Cardiac septum (tissue), 1 donor: ENCODE measurements at places on chromosomes 4 and X. TPM values are rescaled to one million over a fixed set of nuclear protein-coding genes. Genes with fewer than 3 reads are reported as not detected.

The AREG gene
- 7.8 TPM for total RNA-seq

DNA sequence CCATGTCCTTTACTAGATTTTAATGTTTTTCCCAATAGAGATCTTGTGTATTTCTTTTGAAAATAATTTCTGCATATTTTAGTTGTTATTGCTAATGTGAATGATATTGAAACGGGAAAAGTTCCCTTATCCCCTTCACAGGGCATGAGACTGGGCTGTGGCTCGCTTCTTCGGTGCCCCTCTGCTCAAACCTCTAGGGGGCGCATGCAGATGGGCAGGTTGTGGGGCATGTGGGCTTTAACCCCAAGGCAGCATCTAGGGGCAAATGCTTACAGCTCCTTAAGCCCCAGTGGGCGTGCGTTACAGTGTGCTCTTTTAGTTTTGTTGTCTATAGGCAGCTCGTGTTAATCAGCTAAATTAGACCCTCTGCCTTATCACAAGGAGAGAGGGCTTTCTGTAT is 194.7 kb downstream of the OPHN1 start:
- no peak for DNase-seq

- DNase-seq, result no peak
Observed at GRCh38 chr4:161881370-161881769, 282.4 kb downstream of the FSTL5 start.

DNA sequence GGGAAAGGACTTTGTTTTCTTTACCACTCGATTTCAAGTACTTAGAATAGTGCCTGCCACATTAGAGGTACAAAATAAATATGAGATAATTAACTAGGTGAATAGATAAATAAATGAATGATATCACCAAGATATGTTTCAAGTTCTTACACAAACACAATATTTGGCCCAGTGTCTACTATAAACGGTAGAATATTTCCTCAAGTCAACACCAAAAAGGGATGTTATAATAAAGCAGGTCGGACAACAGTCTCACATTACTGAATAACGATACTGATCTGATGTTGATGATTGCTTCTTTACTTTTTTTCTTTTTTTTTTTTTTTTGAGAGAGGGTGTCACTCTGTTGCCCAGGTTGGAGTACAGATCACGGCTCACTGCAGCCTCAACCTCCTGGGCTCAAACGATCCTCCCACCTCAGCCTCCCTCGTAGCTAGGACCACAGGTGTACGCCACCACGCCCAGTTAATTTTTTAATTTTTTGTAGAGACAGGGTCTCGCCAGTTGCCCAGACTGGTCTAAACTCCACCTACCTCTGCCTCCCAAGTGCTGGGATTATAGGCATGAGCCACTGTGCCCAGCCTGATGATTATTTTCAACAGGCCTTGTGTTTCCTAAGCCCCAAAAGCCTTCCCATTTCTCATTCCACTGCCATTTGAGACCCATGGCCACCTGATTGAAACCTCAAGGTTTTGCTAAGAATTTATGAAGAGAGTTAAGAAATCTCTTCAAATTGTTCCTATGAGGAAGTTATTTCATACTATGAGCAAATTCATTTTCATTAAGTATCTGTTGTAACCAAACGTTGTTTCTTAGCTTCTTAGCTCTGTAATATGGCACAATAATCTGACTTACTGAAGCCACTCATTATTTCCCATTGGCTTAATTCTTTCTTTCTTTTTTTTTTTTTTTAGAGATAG is 2.3 kb downstream of the MANBA start:
- DNase-seq, result no peak

DNA sequence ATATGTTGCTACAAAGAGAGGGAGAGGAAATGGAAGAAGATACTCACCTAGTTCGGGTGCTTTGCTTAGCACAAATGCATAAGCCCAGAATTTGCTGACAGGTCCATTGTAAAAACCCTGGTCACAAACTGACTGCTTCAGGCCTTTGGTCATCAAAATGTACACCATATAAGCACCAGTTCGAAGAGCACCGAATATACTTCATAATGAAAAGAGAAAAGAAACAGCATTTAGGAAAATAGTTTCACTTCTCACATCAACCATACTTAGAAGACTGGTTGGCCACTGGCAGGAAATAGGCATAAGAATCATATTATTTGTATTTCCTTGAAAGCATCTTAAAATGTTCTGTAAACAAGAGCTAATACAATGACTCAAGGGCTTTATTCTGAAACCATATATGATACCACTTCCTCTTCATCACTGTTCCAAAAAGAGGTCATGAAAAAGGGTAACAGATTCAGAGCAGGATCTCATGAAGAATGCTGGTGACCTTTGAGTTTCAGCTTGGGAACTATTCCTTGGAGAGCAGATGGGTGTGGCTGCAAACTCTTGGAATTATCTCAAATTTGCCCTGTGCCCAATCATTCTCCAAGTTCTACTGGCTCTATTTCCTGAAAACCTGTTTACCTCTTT is 138.7 kb downstream of the ELOVL6 start:
- no peak for DNase-seq

- DNase-seq, result no peak
Observed at GRCh38 chrX:67612231-67612630, 68.4 kb downstream of the AR start.

- DNase-seq, result no peak
Observed at GRCh38 chr4:185998791-185999190, 70.2 kb upstream of the TLR3 start.

DNA sequence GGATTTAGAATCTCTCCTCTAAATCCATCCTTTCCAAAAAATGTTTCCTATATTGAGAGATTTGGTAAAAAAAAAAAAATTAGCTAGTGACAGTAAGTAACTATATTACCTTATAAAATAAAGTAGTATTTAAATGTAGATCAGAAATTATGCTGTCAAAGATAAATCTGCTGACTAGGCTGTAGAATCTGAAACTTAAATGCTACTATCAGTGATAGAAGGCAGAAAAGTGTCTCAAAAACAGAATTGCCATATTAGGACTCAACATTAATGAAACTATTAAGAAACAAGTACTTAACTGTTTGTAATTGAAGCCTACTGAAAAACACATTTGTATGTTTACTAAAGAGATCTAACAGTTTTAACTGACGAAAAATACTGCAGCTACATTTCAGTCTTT is 8.3 kb downstream of the TAF9B start:
- DNase-seq, result no peak

GRCh38 chr4:113145519-113146291 is 96.3 kb downstream of the ANK2 start:
- DNase-seq, result no peak
